ENCODE measurements at places on chromosomes 3 and 15.

GRCh38 chr15:41494190-41494921 is 682 bp downstream of the ITPKA start:
- DNase-seq = peak; percentile 58

DNA sequence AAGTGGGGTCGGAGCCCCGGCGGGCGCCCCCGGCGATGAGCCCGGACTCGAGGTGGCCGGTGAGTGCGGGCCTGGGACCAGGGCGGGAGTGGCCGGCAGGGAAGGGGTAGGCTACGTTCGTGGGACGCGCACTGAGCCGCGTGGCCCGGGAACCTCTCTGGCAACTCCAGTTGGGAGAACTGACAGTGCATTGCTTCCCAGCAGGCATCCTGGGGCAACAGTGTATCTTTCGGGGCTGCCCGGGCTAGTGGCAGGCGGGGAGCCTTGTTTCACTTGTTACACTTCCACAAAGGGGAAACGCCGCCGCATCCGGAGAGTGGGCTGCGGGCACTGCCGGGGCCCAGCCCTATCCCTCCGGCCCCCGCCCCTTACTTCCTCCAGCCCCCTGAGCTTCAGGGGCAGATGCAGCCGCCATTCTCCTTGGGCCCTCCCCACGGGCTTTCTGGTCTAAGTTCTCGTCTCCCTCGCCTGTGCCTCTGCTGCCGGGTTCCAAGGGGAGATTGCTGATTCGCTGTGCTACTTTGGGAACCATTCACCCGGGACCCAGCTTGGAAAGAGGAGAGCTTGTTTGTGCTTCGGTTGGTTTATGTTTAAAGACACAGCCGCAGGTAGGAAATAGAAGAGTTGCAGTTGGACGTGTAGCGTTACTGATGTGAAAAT is 675 bp downstream of the BRPF1 start:
- no peak for DNase-seq

GRCh38 chr3:33008282-33008681 is 56.8 kb downstream of the CCR4 start:
- no peak for DNase-seq

DNA sequence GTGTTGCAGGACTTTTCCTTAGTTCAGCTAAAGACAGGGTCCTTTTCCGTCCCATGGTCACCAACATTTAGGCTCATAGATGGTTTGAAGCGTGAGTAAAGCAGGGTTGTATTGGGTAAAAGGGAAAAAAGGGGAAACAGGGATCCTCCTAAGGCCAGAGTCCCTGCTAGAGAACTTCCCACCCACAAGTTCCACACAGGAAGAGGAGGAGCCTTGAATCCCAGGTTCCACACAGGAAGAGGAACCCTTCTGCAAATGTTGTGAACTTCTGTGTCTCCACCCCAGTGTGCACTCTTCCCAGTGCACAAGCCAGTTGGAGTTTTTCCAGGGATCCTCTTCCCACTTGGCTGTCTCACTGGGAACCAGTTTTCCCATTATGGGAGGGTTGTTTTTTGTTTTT is 27.6 kb upstream of the ATP8B4 start:
- DNase-seq = no peak

- peak; percentile 79 for DNase-seq
Measured at GRCh38 chr3:42043099-42043813, 47.9 kb upstream of the TRAK1 start.
